ENCODE measurements at places on chromosomes 1 and 21. TPM values are rescaled to one million over a fixed set of nuclear protein-coding genes. Genes with fewer than 3 reads are reported as not detected.

TPTE gene
- polyA plus RNA-seq = not detected

PLD5 gene
- polyA plus RNA-seq = 0.92 TPM

OR2T33 gene
- not detected for polyA plus RNA-seq

HES3 gene
- not detected for polyA plus RNA-seq

HCRTR1 gene
- 0.34 TPM for polyA plus RNA-seq

HSPB7 gene
- not detected for polyA plus RNA-seq

All from neural cell (in vitro differentiated cells).